Fibroblast of lung (primary cell): ENCODE measurements at places on chromosomes 16 and 17. TPM values are rescaled to one million over a fixed set of nuclear protein-coding genes. Genes with fewer than 3 reads are reported as not detected.
A peak's percentile ranks its signal among the peaks of the same experiment; 100 is the strongest.

GRCh38 chr16:72658888-72659717, 388.8 kb downstream of the ZFHX3 start:
- DNase-seq: peak; percentile 68

DNA sequence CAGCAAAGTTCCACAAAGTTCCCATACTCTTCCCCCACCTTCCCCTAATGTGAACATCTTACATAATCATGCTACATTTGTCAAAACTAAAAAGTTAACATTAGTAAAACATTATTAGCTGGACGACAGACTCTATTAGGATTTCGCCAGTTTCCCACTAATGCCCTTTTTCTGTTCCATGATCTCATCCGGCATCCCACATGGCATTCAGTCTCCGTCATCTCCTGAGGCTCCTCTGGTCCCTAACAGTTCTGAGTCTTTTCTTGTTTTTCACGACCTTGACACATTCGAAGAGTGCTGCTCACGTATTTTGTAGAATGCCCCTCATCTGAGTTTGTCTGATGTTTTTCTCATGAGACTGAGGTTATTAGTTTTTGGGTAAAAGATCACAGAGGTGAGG, 8.8 kb upstream of the MPRIP start:
- DNase-seq: no peak

DNA sequence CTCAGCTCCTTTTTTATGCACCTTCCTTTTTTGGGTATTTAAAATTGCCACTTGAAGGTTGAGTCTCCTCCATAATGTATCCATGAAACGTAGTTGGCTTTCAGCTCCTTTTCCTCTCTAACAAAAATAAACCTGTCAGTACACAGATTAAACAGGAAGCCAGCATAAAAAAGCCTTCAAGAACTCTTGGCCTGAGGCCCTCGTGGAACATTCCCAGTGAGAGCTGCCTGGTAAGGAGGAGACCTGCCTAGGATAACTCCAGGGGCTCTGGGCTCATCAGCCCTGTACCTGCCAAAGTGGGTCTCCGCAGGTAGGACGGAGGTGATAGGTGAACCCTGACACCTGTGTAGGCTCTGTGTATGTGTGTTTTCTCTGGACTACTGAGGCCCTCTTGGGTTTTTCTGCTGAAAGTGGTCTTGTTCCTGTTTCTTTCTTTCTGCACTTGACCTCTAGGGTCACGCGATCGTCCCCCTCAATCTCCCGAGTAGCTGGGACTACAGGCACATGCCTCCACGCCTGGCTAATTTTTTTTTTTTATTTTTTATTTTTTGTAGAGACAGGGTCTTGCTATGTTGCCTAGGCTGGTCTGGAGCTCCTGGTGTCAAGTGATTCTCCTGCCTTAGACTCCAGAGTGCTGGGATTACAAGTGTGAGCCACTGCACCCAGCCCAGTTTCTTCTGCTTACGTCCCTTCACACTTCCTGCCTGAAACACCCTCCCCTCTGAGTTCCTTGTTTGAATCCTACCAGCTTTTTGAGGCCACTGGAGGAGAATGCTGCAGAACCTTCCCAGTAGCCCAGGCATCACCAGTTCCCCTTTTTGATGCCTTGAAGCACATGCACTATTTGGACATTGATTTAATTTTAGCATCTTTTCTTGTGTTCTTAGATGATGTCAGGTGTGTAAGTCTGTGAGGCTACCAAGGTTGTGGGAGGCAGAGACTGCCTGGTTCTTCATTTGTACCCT, 9.8 kb downstream of the PGS1 start:
- peak; percentile 68 for DNase-seq

Gene TBC1D3I
- polyA plus RNA-seq: 0.03 TPM in 1 of 2 replicates, not detected in the other

Gene HLF
- polyA plus RNA-seq: 0.18 and 0.69 TPM in 2 replicates

DNA sequence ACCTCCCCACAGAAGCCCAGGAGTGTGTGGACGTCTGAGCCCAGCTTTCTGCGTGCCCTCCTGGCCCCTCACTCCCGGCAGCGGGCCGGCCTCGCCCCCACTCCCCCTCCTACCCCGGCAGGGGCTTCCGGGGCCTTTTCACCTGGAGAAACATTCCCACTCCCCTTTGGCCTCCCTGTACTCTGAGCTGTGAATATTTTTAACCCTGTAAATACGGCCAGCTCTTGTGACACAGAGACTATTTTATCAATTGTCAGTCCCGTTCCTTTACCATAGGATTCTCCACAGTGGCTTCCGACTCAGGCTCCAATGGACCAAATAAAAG, 5.9 kb upstream of the PRR35 start:
- DNase-seq: no peak

DNA sequence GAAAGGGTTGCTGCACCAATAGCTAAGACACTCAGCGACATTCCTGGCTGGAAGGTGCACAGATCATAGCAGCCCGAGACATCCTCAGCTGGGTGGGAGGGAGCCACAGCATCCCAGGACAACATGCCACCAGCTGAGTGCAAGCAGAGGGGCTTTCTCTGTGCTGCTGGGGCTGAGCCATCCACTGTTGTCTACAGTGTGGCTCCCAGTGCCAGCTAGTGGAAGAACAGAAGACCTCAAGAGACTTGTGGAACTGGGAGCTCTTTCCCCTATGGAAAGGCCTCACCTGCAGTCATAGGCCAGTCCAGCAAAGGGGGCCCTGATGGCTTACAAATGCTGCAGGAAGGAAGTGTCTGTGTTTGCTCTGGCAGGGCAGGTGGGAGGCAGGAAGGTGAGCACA, 131.0 kb downstream of the C16orf78 start:
- no peak for DNase-seq

DNA sequence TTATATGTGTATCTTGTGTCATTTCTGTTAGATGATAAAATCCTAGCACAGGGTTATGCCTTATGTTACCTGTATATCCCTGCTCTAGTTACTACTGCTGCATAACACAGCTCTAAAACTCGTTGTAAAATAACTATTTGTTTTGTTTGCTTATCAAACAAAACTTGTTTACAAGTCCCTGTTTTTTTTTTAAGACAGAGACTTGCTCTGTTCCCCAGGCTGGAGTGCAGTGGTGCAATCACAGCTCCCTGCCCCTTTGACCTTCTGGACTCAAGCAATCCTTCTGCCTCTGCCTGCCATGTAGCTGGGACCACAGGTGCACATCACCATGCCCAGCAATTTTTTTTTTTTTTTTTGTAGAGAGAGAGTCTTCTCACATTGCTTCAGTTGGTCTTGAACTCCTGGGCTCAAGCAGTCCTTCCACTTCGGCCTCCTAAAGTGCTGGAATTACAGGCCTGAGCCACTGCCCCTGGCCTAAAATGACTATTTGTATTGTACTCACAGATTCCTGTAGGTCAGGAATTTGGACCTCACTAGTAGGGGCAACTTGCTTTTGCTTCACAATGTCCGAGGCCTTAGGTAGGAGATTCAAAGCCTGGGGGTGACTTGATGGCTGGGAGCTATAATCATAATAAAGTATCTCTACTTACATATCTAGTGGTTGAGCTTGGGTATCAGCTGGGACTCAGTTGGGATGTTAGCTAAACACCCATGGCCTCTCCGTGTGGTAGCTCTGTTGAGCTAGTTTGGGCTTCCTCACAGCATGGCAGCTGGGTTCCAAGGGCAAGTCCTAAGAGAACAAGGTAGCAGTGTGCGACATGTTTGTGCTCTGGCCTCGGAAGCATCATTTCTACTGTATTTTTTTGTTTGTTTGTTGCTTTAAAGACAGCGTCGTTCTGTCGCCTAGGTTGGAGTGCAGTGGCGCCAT, 12.6 kb downstream of the DUSP14 start:
- no peak for DNase-seq

GRCh38 chr16:78773291-78773702, 673.8 kb downstream of the WWOX start:
- no peak for DNase-seq

GRCh38 chr17:66957951-66958579, 6.4 kb upstream of the CACNG4 start:
- no peak for DNase-seq

DNA sequence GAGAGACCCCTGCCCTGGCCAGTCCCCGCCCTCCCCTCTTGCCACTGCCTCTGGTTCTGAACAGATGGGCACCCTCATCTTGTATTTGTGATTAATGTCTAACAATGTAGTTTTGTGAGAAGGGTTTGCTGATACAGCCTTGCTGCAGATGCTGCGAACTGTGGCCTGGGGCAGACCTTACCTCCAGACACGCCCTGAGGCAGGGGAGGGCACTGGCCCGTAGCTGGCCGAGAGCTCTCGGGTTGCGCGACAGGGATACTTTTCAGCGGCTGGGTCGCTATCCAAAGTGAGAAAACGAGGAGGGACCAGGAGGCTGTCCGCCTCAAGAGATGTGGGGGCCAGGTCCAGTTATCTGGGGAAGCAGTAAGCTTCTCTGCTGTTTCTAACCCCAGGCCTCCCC, 21.9 kb downstream of the STH start:
- DNase-seq: no peak

DNA sequence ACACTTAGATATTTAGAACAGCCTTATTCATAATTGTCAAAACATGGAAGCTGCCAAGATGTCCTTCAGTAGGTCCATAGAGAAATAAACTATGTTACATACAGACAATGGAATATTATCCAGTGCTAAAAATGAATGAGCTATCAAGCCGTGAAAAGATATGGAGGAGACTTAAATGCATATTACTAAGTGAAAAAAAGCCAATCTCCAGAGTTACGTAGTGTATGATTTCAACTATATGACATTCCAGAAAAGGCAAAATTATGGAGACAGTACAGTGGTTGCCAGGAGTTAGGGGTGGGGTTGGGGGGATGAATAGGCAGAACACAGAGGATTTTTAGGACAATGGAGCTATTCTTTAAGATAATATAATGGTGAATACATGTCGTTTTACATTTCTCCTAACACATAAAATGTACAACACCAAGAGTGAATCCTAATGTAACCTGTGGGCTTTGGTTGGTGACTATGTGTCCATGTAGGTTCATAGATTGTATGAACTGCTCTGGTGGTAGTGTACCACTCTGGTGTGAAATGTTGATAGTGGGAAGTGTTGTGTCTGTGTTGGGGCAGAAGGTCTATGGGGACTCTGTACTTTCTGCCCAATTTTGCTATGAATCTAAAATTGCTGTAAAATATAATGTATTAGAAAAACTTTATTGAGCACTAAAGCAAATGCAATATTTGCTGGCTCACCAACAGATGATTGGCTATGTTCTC, 122.6 kb downstream of the USP22 start:
- no peak for DNase-seq

Gene COASY
- polyA plus RNA-seq: 20.3 and 31.6 TPM in 2 replicates

- no peak for DNase-seq
Observed at GRCh38 chr16:78323315-78323714, 223.9 kb downstream of the WWOX start.

Gene MPV17L
- 0.02 and 0.35 TPM in 2 replicates for polyA plus RNA-seq

- DNase-seq: peak; percentile 43
Observed at GRCh38 chr17:74295625-74296547, 21.9 kb downstream of the DNAI2 start.

Gene PYY
- not detected in 2 replicates for polyA plus RNA-seq

- DNase-seq: peak; percentile 1
Observed at GRCh38 chr17:52383493-52384100, 225.1 kb upstream of the CA10 start.

Gene CREBBP
- polyA plus RNA-seq: 6.1 and 8.0 TPM in 2 replicates

DNA sequence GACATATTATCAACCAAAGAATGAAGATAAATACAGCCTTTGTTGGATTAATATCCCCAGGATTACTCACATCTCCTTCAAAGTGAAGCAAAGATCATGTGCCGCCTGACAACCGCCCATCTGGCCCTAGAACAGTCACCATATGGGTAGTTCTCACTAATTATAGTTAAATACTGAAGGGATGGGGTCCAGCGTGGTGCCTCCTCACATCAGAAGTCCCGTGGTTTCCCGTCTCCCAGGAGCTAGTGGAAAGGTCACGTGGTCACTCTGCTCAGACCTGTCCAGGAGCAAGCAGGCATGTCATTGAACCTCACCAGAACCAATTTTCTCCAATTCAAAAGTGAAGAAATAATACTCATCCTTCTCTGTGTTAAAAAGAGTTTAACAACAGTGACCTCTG, 434.5 kb downstream of the SHISA9 start:
- DNase-seq: no peak

DNA sequence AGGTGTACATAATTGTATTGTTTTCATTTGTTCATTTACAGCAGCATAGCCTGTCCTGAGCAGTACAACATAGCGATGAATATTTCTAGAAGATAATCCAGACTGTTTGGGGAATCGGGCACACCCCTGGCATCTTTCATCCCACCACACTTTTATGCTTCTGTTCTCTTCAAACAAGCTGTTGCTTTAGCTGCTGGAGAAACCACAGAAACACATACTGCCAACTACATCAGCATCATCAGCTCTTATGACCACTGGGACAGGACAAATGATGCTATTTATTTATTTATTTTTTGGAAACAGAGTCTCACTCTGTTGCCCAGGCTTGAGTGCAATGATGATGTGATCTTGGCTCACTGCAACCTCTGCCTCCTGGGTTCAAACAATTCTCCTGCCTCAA, 22.6 kb upstream of the HAPSTR1 start:
- DNase-seq: no peak

Gene CD300E
- polyA plus RNA-seq: not detected in 2 replicates

Gene SRCIN1
- not detected in 2 replicates for polyA plus RNA-seq

- DNase-seq: no peak
Observed at GRCh38 chr17:82400830-82401229, 17.3 kb upstream of the HEXD start.

DNA sequence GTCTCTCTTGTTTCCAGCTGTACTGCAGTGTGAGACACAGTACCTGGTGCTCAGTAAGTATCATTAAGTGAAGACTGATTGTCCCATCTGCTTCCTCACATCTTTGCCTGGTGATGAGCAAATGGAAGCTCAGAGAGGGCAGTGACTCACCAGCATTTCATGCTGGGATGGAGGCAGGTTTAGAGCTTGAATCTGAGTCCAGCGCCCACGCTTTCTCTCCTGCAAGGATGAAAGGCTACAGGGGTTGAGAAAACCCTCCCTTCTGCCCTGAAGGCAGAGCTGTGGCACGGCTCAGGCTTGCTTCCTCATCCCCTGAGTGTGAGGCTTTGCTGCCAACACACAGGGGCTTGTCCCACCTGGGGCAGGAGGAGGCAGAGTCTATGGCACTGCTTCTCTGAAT, 1.5 kb upstream of the RNF112 start:
- no peak for DNase-seq

Gene PLK1
- polyA plus RNA-seq: 16.2 and 84.4 TPM in 2 replicates

GRCh38 chr17:64385187-64386083, 5.2 kb downstream of the PECAM1 start:
- peak; percentile 96 for DNase-seq

DNA sequence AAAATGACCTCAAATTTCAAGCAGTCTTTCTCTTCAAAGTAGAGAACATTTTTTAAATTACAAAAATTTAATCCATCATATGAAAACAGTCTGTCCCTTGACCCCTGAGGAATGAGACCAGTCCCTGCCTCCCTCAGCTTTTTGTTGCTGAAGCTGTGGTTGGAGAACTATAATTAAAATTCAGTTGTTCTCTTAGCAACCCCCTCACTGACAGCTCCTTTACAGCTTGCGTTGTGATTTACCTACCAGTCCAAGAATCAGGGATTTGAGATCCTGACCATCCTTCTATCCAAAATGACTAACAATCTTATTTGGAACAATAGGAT, 29.8 kb downstream of the LYRM1 start:
- no peak for DNase-seq

- peak; percentile 42 for DNase-seq
Observed at GRCh38 chr17:3921502-3922319, 5.4 kb upstream of the P2RX1 start.

GRCh38 chr17:80101946-80102663, 724 bp downstream of the GAA start:
- peak; percentile 33 for DNase-seq
